ENCODE measurements at places on chromosomes 2 and 18.

DNA sequence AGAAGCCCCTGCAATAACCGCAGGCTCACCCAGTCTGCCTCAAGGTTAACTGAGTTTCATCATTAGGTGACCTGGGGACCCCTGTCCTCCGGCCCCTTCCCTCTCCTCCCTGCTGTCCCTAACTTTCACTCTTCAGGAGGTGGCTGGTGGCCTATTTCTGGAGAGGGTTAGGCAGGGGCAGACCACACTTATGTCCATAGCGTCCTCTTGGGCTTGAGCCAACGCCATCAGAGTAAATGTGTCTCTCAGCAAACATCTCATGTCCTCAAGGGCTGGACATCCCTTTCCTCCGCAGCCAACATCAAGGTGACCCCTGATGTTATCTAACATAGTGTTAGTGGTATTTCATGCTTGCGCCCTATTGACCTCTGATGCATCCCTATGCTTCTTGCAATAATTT is 114.8 kb downstream of the BCL11A start:
- DNase-seq, result no peak

GRCh38 chr2:54267577-54267976 is 11.5 kb upstream of the TSPYL6 start:
- DNase-seq, result no peak

- no peak for DNase-seq
Observed at GRCh38 chr2:167749016-167749415, 498.4 kb downstream of the STK39 start.

GRCh38 chr2:67600222-67600871 is 203.2 kb downstream of the ETAA1 start:
- no peak for DNase-seq

- no peak for DNase-seq
Observed at GRCh38 chr2:10863837-10864236, 47.9 kb upstream of the KCNF1 start.

- no peak for DNase-seq
Observed at GRCh38 chr2:234632527-234633391, 135.9 kb upstream of the ARL4C start.

DNA sequence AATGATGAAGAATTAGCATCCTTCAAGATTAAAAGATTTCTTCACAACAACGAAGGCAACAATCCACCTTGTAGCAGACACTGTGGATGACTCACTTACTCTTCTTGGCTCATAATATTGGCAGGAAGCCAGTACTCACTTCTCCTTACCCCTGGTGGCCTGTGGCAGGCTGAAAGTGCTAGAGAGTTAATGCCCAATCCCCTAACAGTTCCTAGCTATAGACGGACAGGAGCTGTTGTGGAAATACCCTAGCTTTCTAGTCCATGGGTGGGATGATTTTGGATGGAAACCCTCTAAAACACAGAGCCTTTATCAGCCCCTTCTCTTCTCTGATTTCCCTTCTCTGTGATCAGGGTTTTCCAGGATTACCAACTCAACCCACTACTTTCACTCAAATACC is 128.6 kb upstream of the NYAP2 start:
- no peak for DNase-seq

- no peak for DNase-seq
Observed at GRCh38 chr18:9571546-9571945, 42.8 kb downstream of the PPP4R1 start.

DNA sequence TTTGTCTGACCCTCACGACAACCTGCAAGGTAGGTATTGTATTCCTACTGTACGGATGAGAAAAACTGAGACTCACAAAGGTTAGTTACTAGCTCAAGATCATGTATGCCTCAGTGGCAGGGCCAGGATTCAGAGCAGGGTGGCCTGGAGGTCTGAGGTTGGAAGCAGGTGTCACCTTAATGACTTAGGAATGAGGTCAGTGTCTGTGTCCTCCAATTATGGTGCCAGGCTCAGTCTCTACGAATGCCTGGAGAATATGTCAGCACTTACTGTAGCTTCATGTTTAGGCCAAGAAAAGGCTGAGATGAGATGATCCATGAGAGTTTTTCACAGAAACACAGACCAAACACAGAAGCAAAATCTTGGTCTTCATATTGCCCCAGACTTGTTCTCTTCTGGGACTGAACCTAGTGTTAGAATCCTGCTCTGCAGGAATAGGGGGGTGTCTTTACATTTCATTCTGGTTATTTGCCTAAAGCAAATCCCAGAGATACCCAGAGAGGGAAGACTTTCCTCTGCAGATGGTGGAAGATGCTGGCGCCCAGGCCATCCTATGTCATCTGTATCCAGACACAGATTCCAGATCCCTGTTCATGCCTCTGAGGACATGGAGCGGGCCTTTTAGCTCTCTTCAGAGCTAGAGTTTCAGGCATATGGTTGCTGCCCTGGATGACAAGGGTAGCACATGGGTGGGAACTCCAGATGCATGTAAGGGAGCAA is 16.3 kb upstream of the RAB10 start:
- DNase-seq, result no peak

GRCh38 chr18:43634994-43635393 is 357.7 kb upstream of the SYT4 start:
- no peak for DNase-seq

- no peak for DNase-seq
Observed at GRCh38 chr2:237629739-237630138, 2.4 kb downstream of the LRRFIP1 start.

DNA sequence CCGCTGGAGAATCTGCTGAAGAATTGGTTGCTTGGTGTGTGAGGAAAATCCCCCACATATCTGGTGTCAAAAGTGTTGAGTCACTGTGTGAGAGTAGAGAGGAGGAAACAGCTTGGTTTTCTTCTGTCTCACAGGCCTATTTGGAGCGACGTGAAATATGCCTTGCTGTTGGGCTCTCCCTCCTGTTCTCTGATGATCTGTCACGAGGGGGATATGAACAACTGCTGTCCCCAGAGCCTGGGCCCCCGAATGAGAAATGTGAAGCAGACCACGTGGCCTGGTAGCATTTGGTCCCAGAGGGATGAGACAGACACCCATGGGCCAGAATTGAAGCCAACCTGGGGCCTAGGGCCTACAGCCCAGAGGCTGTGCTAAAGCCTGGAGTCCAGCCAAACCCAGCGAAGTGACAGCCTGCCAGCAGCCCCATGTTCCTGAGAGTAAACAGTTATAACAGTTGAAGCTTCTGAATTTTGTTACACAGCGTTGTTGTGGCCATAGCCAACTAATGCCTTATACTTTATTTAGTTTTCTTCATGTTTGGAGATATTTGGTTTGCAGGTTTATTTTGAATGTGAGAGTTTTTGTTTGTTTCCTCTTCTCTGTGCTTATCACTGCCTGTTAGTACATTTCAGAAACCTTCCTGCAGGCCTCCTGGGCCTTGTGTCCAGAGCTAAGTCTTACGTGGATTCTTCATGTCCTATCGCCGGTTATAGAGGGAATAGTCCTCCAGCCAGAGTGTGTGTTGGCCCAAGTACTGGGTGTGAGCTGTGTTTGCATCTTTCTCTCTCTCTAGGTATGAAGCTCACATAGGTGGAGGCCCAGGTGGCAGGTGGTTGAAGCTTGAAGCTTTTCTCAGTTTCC is 18.7 kb upstream of the COLEC12 start:
- peak; percentile 1 for DNase-seq

Measured in stimulated activated CD8-positive, alpha-beta memory T cell treated with anti-CD3 and anti-CD28 coated beads, Interleukin-15, amount 100 ng/mL, for 48 hours (primary cell).